Activated naive CD4-positive, alpha-beta T cell (primary cell): ENCODE measurements at places on chromosomes 11 and 22.

DNA sequence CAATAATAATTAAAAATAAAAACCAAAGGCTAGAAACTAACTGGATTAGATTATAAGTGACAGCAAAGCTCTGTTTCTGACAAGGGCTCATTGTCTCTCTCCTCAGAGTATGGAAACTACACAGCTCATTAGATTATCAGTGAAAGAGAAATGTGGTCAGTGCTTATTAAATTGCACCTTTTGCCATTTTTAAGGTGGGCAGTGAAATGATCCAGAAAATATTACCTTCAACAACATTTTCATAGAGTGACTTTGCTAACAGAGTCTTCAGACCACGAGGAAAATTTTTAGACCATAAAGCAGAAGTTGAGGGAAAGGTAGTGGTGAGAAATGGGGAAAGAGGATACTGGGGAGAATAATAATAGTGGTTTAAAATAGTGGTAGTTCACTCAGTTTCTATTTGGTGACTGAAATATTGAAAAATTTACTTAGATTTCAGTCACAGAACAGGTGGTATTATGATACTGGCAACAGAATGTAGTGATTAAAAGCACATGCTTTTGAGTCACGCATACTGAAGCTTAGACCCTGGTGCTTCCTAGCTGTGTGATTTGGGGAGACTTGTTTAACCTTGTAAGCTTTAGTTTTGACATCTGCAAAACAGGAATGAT is 684.0 kb upstream of the CCDC90B start:
- DNase-seq = no peak

- no peak for DNase-seq
These were observed 16.0 kb upstream of the EFCAB6 start for GRCh38 chr22:43827926-43828724.

GRCh38 chr11:119713359-119714040 is 15.5 kb downstream of the NECTIN1 start:
- no peak for DNase-seq

GRCh38 chr22:45294030-45294429 is 9.3 kb downstream of the UPK3A start:
- no peak for DNase-seq

DNA sequence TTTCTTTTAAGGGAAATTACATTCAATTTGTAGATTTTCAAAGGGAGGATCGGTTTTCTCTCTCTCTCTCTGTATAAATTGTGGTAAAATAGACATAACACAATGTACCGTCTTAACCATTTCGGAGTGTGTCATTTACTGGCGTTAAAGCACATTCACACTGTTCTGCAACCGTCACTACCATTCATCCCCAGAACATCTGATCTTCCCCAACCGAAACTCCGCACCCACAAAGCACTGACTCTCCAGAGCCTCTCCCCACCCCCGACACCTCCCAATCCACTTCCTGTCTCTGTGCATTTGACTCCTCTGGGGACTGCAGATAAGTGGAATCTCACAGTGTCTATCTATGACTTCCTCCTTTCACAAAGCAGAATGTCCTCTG is 15.9 kb upstream of the GRAMD4 start:
- no peak for DNase-seq

GRCh38 chr11:26557666-26558065 is 14.4 kb downstream of the MUC15 start:
- no peak for DNase-seq

DNA sequence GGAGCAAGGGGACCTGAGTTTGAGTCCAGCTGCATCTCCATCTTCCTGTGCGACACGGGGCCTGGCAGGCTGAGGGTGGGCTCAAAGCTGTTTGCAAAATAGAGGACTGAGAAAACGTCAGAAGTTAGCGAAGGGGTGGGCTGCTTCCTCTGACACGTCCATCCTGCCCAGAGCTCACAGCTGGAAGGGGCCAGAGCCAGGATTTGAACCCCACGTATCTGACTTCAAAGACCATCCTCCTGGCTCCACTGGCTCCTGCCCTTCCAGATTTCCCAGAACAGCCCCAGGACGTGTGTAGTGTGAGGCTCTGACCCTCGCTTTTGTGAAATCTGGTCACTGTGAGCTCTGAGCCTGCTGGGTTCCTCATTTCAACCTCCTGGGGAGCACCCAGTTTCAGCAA is 56.3 kb downstream of the CD82 start:
- DNase-seq = no peak

DNA sequence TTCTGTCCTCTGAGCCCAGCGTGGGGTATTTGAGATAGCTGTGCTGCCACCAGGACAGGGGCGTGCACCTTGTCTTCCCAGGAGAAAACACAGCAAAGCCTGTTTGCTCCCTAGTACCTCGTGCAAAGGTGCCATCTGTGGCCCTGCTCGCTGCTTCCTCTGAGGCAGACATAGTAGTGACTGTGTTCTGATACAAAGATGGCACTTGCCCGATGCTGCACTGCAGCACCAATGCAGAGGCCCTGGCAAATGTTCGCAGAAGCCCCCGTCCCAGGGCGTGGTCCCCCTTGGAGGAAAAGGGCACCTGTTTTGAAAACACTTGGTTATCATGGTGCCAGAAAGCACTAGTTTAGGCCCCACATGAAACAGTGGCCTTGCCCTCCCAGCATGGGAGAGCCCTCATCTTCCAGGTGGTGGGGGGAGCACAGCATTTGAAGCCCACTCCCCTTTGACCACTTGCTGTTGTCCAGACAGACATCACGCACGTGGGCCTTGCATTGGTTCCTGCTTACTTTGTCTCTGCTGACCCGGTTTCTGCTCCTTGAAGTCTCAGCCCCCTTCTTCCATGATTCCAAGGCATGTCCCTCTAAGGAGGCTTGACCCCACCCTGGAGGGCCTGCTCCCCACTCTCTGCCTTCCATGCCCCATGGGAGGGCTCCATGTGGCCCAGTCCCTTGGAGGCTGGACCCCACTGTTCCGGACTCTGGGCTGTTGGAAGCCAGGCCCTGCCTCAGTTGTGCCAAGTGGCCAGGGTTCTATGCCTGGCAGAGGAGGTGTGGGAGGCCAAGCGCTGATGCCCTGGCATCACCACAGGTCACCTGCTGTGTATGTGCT is 109.4 kb downstream of the KCNQ1OT1 start:
- no peak for DNase-seq
